Left renal pelvis (tissue), 4 donors: ENCODE measurements at places on chromosomes 12 and 14.

GRCh38 chr12:51160814-51161459, 12.0 kb downstream of the TFCP2 start:
- no peak for DNase-seq

GRCh38 chr14:21525962-21526671, at the start of gene SALL2:
Gene SALL2 (minus strand): TSS chr14:21526346. CDS start chr14:21526127, 219 bp downstream.
- DNase-seq, result peak; percentile 81

GRCh38 chr12:65784289-65785015, 39.8 kb upstream of the HMGA2 start:
- DNase-seq, result no peak

- DNase-seq, result no peak
Observed at GRCh38 chr12:130591736-130592135, 124.4 kb downstream of the RIMBP2 start.
